ENCODE measurements at places on chromosomes 2 and 18.

DNA sequence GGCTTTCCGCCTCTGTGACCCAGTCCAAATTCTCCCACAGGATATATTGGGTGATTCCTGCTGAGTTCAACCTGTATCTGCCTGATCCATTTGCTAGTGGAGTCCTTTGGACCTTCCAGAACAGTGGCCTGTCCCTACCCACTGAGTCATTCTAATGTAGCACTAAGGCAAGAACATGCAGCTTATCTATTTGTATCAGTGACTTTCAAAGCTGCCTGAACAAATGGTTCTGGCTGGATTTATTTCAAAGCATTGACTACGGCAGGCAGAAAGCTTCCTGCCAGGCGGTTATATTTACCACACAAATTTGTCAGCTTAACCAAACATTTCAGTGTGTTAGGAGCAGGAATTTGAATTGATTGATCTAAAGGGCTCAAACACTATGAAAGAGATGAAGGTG lies 613.4 kb downstream of the DCC start:
- DNase-seq, result no peak

GRCh38 chr18:825891-826585 lies 14.0 kb upstream of the YES1 start:
- no peak for DNase-seq

GRCh38 chr18:10787293-10787901 lies 261.6 kb downstream of the NAPG start:
- DNase-seq, result peak; percentile 2

- no peak for DNase-seq
Measured at GRCh38 chr2:72955228-72956049, 38.1 kb downstream of the EMX1 start.

GRCh38 chr18:12843420-12844350 lies 40.4 kb downstream of the PTPN2 start:
- no peak for DNase-seq

- DNase-seq, result no peak
Measured at GRCh38 chr2:8455236-8456150, 226.4 kb upstream of the ID2 start.

DNA sequence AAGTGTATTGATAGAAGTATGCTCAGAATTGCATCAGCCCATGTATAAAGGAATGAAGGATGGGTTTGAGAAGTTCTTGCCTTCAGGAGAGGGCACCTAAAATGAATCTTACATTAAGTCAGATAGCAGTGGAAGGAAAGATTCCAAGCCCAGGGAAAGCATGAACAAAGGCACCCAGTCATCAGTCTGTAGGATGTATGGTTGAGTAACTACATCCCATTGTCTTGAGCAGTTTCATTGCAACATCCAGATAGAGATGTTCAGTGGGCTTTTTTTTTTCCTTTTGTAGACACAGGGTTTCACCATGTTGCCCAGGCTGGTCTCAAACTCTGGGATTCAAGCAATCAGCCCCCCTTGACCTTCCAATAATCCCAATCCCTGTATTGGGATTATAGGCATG lies 80.7 kb downstream of the ARHGAP28 start:
- no peak for DNase-seq

DNA sequence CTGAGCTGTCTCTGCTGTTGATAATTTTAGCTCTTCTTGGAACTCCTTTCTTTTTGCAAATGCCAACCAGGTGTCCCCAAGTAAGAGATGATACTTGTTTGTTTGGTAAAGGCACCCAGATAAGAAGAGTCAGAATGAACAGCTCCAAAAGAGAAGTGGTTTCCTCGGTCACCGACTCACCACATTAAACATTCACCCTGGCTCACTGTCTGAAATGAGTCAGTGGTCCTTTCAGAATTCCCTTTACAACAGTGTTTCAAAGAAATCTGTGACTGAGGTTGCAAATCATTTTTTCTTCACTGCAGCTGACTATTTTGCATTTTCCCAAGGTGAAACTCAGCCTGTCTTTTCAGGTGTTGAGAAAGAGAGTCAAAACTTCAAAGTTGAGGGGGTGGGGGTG lies 16.2 kb upstream of the CXCR4 start:
- DNase-seq, result no peak

DNA sequence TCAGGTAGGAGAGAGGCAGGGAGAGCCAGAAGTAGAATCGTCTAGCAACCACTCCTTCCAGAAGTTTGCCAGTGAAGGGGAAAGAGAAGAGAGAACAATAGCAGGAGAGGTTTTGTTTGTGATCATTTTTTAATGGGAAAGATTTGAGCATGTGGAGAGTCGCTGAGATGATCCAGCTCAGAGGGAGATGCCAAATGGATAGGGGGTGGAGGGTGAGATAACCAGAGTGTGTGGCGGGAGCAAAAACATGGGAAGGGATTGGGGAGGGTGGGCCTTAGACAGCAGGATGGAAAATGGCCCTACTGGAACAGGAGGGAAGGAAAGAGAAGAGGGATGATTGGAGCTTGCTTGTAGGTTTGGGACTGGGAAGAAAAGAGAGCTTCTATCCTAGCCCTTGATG lies 269.8 kb downstream of the GLI2 start:
- DNase-seq, result no peak

GRCh38 chr2:20485612-20486388 lies 38.9 kb downstream of the RHOB start:
- DNase-seq, result no peak

DNA sequence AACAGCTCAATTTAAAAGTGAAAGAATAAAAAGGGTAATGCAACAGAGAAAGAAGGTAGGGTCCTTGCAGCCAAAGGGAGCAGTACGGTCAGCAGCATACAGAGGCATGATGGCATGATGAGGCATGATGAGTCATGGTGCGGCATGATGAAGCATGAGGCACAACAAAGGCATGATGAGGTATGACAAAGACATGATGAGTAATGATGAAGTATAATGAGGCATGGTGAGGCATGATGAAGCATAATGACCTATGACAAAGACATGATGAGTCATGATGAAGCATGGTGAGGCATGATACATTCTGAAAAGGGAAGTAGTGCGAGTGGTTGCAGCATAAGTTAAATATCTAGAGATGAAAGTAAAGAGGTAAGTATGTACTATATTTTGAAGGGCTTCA lies 673.2 kb downstream of the TMEM182 start:
- no peak for DNase-seq

GRCh38 chr2:25561136-25561850 lies 112.1 kb downstream of the DTNB start:
- DNase-seq, result no peak

GRCh38 chr2:156837635-156838370 lies 401.6 kb downstream of the GPD2 start:
- DNase-seq, result no peak

DNA sequence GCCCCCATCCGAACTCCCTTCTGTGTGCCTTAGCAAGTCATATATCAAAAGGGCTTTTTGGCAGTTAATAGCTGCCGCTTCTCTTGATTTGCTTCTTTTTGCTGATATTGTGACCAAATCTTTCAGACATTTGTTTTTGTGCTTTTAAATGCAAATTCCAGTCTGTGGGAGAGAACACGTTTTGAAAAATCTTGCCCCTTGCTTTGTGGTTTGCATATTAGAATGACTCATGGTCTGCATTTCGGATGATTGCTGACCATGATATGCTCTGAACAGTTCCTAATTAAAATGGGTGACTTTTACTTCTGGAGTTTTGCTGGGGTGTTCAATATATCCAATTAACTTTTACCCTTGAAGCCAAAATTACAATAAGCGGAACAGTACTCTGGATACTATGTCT lies 58.2 kb upstream of the ST6GAL2 start:
- DNase-seq, result no peak

GRCh38 chr18:50286391-50287027 lies 983 bp downstream of the CXXC1 start:
- no peak for DNase-seq

GRCh38 chr2:86000938-86001312 lies 104.8 kb downstream of the POLR1A start:
- DNase-seq, result no peak

DNA sequence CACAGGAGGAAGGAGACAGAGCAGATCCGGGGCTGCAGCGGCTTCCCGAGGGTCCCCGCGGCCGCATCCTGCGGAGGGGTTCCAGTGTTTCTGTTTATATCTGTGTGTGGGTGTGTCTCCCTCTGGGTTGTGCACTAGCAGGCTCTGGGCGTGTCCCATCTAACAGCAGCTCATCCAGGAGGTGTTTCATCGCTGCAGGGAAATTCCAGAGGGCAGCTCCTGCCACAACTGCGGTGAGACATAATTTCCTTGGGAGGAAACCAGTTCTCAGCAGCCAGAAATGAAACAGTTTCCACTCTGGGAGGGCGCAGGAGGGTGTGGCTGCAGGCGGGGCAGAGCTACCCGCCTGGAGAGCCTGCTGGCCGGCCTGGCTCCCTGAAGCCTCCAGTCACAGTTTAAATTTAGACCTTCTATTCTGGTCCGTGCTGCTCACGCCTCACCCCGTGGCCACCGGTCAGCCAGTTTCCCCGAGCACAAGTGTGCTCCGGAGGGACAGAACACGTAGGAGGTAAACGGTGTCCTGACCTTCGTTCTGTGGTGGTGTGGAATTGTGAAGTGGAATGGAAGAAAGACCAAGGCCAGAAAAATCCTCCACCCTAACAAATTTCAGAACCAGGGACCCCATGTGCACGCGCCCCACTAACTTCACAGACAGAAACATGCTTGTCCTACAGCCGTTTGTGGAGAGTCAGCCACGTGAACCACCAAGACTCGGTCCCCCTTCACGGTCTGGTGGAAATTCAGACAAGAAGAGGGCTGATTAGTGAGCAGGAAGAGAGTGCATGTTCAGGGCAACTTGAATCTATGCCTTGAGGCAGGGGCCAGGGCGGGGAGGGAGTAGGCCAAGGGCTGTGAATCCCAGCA lies 50.2 kb downstream of the TEX44 start:
- DNase-seq, result peak; percentile 33

DNA sequence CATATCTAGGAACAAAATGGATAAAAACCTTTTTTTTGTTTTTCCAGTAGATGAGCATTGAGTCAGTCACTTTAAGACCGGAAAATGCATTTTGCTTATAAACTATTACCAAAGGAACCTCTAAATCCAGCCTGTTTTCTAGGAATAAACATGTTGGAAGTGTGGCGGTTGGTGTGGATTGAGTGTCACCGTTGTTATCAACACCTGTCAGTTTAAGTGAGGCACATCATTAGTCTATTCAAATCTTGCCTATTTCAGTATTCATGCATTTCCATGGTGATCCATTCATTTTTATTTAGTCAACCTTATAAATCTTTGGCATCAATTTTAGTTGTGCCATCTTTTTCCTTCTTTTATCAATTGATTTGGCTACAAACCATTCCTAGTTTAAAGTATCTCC lies 3.3 kb downstream of the KLHL29 start:
- no peak for DNase-seq

GRCh38 chr2:144030791-144031190 lies 489.1 kb downstream of the ZEB2 start:
- no peak for DNase-seq

- no peak for DNase-seq
Measured at GRCh38 chr2:107411267-107411666, 415.4 kb upstream of the RGPD4 start.

GRCh38 chr2:109434351-109434750 lies 179.4 kb downstream of the SEPTIN10 start:
- no peak for DNase-seq

DNA sequence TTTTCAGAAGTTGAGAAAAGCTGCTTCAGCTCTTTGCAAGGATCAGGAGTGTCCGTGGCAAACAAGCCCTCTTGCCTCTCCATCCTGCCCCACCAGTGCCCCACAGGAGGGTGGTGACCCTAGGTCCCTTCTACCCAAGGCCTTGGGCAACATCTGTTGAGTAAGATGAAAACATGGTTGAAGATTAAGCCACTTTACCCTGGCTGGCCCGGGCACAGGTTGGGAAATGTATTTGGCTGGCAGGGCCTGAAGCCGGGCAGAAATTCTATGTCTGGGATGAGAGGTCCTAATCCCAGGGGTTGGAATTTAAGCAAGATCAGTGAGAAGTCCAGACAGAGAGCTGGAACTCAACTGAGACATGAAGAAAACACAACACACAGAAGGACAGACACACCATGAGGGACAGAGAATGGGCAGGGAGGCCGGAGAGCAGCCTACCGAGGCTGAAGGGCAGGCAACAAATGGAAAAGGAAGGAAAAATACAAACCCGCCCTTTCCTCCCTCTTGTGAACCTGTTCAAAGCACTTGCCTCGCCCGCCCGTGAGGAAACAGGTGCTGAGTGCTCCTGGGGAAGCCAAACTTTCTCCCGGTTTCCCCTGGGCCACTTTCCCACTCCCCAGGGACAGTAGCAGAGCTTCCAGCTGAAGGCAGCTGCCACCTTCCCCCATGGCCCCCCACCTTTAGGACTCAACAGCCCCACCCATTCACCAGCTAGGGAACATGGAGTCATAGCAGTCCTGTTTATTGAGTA lies 86.1 kb downstream of the TNS1 start:
- DNase-seq, result peak; percentile 13

DNA sequence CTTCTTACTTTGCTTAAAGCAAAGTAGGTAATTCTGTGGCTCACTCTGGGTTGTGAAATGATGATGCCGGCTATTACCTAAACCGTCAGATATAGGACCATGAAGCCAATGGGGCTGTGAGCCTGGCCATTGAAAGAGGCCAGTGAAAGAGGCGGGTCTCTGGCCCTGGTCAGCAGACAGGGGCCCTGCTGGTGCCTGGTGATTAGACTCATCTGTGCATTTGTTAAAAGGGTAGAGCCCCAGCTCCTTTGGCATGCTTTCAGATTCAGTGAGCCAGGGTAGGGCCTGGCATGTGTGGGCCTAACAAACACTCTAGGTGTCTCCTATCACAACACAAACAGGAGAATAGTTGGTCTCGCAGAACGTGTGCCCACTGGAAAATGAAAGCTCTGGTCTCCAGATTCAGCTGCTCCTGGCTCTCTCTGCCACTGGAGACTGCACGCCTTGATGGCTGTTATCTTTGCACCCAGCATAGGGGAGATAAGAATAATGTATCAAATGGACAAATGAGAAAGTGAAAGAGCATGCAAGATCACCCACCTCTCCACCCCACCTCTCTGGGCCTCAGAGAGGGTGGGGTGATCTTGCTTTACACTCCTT lies 6.9 kb downstream of the LRRC30 start:
- DNase-seq, result no peak

- DNase-seq, result peak; percentile 85
Measured at GRCh38 chr2:164826293-164827243, 15.1 kb downstream of the COBLL1 start.

DNA sequence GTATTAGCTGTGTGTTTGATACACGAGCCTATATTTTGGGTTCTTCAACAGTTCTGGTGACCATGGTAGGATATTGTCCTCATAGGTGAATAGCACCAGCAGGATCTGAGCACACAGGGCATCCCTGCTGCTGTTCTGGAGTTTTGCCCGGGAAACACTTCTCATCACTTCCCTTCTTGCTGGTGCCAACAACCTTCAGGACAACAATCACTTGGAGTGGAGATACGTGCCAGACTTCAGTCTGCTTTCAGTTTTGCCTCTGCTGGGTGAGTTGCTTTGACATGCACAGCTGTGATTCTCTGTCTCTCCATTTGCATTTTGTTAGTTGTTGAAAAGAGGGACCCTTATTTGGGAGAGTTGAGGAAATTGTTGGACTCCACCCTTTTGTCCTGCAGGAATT lies 1347.2 kb upstream of the DDX18 start:
- DNase-seq, result peak; percentile 61

DNA sequence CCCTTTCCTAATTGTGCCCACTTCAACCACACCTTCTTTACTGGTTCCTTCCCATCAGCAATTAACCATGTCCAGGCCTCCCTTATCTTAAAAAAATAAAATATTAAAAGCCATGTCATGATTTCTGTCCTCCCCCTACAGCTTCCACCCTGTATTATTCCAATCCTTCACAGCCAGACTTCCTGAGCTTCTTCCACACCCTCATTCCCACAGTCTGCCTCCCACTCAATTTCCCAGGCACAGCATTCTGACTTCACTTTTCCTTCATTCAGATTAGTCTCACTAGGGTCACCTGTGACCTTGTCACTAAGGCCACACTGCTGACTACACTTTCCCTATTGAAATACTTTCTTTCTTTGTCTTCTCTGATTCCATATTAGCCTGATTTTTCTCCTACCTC lies 159.4 kb downstream of the DIS3L2 start:
- DNase-seq, result no peak
